Stimulated activated CD4-positive, alpha-beta T cell treated with anti-CD3 and anti-CD28 coated beads, TNF-alpha, amount 100 ng/mL, for 1 hour (primary cell): ENCODE measurements at places on chromosomes 5 and 9.

GRCh38 chr9:121055642-121056143, 5.6 kb upstream of the C5 start:
- no peak for DNase-seq

- no peak for DNase-seq
Observed at GRCh38 chr9:68950689-68951088, 63.2 kb downstream of the PRKACG start.

DNA sequence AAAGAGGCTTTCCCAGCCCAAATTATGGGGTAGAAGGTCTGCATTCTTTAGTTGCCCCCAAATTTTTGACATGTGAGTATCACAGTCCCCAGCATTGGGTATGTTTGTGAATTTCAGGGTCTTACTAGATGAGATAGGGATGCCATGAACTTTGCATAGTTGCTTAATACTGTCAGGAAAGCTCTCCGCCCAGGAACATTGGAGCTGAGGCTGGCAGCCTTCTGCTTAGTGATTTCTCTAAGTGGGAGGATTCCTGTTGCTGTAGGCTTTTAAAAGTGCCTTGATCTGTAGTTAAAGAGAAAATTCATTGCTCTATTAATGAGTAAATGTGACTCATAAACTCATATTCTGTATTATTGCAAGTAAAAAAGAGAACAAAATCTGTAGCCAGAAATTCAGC, 206.9 kb downstream of the CAVIN4 start:
- no peak for DNase-seq

DNA sequence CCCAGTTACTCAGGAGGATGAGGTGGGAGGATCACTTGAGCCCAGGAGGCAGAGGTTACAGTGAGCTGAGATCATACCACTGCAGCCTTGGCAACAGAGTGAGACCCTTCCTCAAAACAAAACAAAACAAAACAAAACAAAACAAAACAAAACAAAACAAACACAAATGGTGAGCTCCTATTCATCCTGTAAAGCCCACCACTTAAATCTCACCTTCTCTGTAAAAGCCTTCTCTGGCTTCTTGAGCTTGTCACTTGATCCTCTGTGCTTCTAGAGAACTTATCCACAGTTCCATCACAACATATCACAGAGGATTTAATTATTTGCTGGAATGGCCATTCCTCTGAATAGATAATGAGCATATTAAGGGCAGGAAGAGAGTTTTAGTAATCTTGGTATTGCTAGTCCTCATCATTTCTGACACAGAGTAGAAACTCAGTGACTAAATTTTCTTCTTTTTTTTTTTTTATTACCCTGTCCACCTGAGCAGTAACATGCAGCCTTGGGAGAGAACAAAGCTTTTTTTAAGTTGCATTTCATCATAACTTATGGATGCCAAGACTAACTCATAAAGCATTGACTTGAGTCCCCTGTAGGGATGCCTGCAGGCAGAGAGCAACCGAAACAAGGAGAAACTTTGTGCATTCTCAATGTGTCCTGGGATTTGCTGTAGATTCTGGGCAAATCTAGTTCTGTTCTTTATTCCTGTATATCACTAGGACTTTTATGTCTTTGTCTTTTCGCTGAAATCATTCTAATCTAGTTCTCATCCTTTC, 13.0 kb upstream of the HSPA9 start:
- DNase-seq = no peak

- no peak for DNase-seq
Observed at GRCh38 chr5:39755986-39756385, 331.2 kb upstream of the DAB2 start.

DNA sequence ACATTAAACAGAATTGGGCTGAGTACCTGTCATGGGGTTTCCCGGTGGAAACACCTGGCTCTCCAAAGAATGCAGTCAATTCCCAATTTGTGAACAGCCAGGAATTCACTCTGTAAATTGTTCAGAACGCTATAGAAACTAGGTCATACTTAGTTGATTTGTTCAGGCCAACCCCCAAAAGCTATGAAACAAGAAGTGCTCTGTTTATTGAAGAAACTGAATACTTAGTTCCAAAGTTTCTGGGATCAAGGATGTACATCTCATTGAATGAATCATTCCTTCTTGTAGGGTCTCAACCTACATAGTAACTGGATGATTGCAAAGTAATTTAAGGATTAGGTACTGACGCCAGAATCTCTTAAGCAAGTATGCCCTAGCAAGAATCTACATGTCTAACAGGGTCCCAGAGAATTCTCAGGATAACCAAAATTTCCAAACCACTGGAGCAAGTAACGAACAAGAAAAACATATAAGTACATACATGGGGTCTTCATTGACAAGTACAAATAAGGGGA, 659 bp upstream of the TUSC1 start:
- no peak for DNase-seq

- no peak for DNase-seq
Observed at GRCh38 chr9:37369671-37370070, 52.8 kb upstream of the GRHPR start.

- no peak for DNase-seq
Observed at GRCh38 chr9:35942286-35942685, 15.7 kb downstream of the OR2S2 start.

- no peak for DNase-seq
Observed at GRCh38 chr5:123294544-123294943, 128.7 kb downstream of the CEP120 start.

DNA sequence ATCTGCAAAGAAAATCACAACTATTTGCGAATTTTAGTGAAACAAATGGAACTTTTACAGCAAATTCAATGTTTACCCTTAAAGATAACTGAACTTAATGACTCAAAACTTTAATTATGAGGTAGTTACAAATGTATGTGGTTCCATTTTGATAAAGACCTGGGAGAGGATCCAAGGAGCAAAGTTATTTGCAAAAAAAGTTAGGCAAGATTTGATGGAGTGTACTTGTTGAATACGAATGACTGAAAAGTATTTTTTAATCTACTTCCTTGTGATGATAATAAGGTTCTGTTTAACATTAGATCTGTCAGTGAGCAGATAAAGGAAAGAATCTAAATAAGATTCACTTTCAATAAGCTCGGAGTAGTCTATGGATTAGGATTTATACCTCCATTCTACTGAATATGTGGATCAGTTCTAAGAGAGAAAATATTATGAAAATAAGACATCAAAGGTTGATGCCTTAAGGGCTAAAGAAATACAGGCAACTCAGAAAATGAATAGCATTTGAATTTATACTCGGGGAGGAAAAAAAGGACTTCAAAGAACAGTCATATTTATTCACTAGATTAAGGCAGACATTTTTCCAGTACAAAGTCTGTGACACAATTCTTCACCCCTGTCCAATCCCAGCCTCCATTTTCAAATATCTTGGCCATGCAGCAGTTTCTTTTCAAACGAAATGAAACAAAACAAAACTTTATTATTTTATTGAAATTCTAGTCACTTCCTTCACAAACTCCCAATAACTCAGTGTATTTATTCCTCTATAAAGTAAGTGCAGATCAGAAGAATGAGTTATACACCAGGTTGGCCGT, 199.8 kb downstream of the PDE4D start:
- DNase-seq = no peak
